Common myeloid progenitor, CD34-positive (primary cell): ENCODE measurements at places on chromosomes 5 and 9.

GRCh38 chr5:125834438-125835115 is 588.6 kb upstream of the GRAMD2B start:
- no peak for DNase-seq

GRCh38 chr5:39624268-39624886 is 199.6 kb upstream of the DAB2 start:
- DNase-seq = no peak

- no peak for DNase-seq
Observed at GRCh38 chr9:124983698-124984097, 42.8 kb upstream of the GOLGA1 start.

DNA sequence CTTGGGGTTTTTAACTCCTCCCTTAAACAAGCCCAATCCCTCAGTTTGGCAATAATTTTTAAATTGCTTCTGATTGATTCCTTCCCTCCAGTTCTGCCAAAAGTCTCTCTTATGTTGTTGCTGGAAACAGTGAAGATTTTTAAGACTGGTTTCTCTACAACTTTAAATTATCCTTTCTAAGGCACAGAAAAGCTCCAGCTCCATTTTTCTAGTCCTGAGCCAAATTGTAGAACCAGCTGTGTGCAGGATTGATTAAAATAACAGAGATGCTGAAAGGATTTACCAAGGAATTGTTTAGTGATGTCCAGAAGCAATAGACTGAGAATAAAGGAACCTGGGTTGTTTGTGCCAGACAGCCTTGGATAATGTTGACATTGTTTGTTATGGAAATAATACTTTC is 111.3 kb downstream of the NUDT12 start:
- DNase-seq = no peak

GRCh38 chr5:149325166-149325735 is 20.0 kb upstream of the GRPEL2 start:
- DNase-seq = no peak

DNA sequence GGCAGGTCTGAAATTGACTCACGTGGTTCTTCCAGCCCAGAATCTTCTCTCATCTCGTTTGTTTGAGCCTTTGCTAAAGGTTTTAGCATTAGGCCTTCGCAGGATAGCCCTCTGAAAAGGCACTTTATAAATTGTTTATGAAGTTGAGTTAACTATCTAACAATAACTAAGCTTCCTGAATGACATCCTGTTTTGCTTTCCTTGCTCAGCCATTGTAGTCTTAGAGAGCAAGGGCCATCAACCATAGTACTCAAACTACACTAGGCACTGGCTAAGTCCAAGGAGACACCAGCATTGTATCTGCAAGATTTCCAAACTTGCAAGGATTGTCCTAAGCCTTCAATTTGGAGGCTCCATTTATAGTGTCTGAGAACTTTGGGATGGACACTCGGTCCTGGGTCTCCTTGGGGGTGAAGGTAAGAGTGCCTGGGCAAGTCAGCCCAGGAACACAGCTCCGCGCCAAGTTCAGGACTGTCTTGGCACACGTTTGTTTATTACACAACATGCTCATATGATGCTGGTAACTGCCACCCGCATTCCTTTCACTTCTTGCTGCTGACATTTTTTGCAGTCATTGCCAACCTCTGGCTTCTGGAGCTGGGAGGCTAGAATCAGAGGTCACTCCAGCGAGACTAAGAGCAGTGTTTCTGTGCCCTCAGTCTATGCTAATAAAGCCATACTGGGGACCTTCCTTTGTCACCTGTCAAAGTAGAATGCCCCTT is 151.1 kb downstream of the ESM1 start:
- DNase-seq = no peak
